Activated CD4-positive, alpha-beta T cell treated with anti-CD3 and anti-CD28 coated beads, Interleukin-2, amount 50 U/mL, for 24 hours (primary cell): ENCODE measurements at places on chromosomes 12 and 14.

- no peak for DNase-seq
Measured at GRCh38 chr12:103924761-103925641, 5.2 kb upstream of the HSP90B1 start.

DNA sequence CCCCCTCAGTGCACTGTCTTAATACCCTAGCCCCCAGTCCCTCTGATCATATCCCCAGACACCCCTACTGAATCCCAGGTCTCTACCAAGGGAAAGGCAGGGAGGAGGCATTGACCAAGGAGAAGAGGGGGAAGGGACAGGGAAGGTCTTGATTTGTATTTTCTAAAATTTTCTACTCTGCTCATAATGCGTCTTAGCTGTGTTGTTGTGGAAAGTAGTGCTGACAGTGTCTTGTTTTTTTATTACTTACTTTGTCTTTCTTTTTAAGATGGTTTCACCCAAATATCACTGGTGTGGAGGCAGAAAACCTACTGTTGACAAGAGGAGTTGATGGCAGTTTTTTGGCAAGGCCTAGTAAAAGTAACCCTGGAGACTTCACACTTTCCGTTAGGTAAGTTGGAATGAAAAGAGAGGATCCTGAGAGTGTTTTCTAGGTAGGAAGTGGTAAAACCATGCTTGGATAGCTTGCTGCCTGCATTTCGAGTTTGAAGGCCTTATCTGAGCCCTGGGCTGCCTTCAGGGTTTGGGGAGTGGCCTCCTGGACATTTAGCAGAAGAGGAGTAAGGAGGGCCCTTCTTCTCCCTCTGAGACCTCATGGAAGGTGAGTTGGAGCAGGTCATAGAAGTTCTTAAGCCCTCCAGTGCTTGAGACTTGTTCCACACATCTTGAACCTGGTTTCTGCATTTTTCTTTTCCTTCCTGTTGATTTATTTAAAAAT lies 27.4 kb downstream of the PTPN11 start:
- DNase-seq = no peak

DNA sequence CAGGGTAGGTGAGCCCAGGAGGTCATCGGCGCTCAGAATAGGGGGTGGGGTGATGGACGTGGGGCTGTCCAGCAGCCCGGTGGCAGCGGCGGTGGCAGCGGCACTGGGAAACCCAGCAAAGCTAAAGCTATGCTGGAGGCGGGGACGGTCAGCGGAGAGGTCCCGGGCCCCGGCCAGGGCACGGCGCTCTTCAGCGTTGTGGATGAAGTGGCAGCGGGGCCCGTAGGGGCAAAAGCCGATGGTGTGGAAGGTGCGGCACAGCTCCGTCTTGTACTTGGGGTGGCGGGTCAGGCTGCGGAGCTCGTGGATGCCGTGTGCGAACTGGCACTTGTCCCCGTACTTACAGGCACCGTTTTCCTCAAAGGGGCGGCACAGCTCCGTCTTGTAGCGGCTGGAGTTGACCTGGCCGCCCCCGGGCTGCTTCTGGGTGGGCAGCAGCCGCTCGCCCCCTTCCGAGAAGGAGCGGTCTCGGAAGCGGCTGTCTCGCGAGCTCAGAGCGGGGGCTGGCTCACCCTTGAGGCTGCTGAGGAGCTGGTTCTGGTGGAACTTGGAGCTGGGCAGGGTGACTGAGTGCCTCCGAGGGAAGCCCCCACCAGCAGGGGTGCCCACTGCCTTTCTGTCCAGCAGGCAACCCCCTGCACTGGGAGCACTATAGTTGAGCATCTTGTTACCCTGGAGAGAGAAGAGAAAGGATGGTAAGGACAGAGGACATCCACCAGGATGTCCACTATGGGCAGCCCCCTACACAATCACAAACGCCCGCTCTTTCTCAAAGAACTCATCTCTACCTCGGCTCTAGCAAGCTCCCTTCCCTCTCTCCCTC lies 2.8 kb downstream of the ZFP36L1 start:
- no peak for DNase-seq

GRCh38 chr12:52918351-52918750 lies 13.5 kb upstream of the KRT8 start:
- DNase-seq = no peak

DNA sequence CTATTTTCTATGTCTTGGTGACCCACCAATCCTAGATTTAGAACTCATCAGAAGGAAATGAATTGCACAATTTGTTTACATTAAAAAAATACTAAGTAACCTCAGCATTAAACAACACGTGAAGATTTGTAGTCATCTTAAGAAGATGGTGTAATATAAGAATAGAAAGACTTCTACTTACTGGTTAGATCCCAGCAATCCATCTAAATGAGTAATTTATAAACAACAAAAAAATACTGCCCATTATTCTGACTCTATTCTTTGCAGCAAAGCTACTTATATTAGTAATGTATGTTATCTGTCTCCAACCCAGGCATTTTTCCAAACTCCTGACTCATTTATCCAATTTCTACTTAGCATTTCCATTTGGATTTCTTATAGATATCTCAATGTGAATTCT lies 67.8 kb downstream of the CD163L1 start:
- no peak for DNase-seq

- DNase-seq = no peak
Measured at GRCh38 chr14:51395361-51395849, 155.4 kb downstream of the TMX1 start.

DNA sequence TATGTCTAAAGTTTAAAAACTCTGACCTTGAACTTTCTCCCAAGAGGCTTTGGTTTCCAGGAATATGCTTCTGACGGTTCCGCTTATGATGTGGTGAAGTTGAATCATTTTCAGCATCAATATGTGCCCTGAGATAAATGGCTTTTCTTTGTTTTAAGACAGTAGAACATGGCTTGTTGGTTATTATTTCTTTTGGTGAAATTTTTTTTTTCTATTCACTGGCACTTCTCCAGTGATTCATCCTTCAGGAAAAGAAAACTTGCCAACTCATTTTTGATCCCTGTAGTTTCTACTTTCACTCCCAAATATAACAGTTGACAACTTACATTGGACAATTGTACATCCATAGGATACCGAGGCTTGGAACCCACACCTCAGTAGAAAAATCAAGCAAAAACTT lies 1301.2 kb upstream of the FLRT2 start:
- DNase-seq = no peak

- DNase-seq = no peak
Measured at GRCh38 chr14:22839159-22839779, 2.9 kb downstream of the MMP14 start.

GRCh38 chr12:20305470-20305869 lies 62.9 kb upstream of the PDE3A start:
- DNase-seq = no peak

DNA sequence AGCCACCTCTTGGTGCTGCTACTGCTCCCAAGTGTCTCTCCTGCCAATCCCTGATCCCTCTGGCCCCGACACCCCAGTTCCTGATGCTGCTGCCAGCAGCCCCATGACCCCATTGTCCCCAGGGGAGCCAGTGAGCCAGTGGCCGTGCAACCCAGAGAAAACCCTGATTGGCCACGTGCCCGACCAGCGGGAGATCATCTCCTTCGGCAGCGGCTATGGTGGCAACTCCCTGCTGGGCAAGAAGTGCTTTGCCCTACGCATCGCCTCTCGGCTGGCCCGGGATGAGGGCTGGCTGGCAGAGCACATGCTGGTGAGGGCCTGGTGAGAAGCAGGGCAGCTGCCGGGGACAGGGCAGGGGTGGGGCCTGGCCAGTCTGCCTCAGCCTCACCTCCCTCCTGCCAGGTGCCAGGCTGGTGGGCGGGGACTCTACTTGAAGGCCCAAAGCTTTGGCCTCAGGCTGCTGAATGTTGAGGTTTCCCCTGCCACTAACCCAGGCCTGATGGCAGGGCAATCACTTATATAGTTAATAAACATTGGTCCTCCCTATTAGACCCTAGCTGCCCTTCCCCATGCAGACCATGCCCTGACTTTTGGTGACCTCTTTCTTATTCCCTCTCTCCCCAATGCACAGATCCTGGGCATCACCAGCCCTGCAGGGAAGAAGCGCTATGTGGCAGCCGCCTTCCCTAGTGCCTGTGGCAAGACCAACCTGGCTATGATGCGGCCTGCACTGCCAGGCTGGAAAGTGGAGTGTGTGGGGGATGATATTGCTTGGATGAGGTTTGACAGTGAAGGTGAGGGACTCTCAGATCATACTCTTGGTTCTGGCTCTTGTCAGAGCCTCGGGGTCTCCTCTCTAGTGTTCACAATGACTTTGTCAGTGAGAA lies 5.1 kb downstream of the PCK2 start:
- DNase-seq = no peak

GRCh38 chr14:37480446-37481290 lies 114.4 kb downstream of the FOXA1 start:
- DNase-seq = no peak

DNA sequence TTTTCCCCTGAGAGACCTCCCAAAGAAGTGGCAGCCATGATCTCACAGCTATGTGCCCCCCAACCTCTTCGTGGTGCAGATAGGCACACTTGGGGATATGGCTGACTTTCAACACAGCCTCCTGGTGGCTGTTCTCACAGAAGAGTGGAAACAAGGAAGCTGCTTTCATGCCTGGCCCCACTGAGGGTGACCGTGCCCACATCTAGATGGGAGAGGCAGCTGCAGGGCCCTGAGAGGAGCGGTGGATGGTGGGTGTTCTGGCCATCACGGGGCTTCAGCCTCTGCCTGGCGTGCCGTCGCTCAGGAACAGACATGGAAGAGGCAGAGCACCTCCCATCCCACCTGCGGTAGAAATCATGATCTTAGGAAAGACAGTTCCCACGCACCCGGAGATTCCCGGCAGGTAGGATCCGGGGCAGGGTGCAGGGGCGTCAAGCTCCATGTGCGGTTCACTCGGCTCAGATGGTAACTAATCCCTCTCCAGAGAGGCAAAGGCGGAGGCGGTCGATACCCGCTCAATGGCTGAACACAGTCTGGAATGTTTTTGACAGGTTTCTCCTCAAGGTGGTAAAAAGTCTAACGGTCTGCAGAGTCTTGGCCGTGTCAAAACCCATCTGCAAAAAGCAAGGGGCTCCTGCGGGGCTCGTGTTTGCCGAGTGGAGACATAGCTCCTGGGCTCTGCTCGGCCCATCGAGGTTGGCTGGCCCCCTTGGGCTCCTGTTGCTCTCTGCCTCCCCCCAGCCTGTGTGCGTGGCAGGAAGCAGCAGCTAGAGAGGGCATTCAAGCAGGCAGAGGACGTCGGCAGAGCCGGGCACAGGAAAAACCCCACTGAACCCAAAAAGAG lies 225.2 kb upstream of the RTL1 start:
- no peak for DNase-seq

GRCh38 chr12:13243516-13244070 lies 47.1 kb downstream of the EMP1 start:
- no peak for DNase-seq

DNA sequence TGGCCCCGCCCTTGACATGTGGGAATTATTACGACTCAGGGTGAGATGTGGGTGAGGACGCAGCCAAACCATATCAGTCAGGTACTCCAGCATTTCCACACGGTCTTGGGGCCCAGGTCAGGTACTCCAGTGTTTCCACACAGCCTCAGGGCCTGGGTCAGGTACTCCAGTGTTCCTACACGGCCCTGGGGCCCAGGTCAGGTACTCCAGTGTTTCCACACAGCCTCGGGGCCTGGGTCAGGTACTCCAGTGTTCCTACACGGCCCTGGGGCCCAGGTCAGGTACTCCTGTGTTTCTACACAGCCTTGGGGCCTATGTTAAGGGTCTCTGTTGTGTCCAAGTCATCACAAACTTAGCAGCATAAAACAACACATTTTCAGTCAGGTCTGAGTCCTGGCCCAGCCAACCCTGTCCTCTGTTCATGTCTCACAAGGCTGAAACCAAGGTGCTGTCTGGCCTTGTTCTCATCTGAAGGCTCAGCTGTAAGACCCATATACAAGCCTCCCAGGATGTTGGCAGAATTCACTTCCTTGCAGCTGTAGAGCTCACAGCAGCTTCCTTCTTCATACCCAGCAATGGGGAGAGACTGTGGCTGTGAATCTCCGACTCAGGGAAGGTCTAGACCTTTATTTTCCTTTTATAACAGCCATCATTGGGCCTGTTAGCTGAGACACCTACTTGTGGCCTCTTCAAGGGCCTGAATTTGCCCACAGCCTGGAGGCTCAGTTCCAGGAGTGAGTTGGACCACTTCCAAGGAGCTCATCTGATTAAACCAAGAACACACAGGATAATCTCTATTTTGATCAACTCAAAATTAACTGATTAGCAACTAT lies 107.6 kb upstream of the SFSWAP start:
- no peak for DNase-seq

DNA sequence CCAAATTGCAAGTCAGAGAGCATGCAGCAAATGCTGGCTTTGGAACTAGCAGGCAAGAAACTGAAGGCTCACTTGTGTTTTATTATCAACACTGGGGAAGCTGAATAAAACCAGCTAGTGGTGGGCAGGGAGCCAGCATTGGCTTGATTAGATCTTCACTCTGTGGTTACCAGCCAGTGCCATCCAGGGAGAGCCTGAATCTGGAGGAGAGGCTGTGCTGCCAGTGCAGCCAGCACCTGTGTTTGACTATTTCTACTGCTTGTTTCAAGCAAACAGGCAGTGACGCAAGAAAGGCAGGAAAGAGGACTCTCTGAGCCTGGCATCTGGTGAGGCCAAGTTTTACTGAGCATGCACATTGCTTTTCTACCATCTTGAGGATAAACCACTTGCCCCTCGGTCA lies 247.0 kb downstream of the PHLDA1 start:
- no peak for DNase-seq

DNA sequence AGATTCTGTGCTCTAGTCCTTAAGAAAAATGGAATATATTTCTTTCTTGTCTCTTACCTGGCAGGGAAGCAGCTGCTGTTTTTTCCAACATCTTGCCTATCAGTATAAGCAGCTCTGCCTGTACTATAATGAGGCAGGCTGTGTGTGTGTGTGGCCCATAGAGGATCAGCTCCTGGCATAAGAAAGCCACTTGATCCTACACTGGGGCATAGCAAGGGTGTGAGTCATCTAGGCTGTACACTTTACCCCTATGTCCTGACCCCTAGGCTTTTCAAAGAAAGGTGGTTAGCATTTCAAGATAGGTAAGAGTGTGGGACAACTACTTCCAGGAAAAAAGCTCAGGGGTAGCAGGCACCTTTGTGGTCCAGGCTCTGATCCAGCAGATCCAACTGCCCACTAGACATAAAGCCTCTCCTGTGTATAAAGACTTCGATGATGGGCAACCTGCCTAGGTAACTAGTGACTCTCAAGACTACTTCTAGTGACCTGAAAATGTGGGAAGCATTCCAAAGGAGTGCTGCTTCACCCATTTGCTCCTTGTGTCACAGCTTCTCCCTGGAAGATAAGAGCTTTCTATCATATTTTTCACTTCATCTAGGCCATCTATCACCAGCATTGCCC lies 4.9 kb upstream of the SENP1 start:
- DNase-seq = no peak

- no peak for DNase-seq
Measured at GRCh38 chr12:80332827-80333226, 111.2 kb upstream of the PTPRQ start.

DNA sequence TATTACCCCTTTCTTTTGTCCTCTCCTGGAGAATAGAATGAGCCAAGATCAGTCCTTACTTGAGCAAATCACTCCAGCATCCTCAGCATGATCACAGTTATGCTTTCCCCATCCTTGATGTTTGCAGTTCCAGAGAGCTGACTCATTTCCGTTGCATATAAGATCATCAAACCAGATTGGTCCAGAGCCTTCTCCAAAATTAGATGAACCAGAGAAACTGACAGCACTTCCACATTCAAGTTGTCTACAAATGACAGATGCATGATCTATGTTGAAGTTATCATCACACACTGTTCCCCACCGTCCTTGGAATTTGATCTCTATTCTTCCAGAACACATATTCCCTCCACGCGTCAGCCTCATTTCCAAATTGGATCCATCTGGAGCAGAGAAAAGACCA lies 4.8 kb downstream of the CD163 start:
- DNase-seq = no peak

- no peak for DNase-seq
Measured at GRCh38 chr12:109445191-109445609, 31.9 kb downstream of the KCTD10 start.
